Activated CD4-positive, CD25-positive, alpha-beta regulatory T cell treated with anti-CD3 and anti-CD28 coated beads, Interleukin-2, amount 50 U/mL, for 24 hours (primary cell): ENCODE measurements at places on chromosomes 5 and 9.

GRCh38 chr5:95832664-95833063 lies 10.1 kb upstream of the GLRX start:
- ATAC-seq = no peak

DNA sequence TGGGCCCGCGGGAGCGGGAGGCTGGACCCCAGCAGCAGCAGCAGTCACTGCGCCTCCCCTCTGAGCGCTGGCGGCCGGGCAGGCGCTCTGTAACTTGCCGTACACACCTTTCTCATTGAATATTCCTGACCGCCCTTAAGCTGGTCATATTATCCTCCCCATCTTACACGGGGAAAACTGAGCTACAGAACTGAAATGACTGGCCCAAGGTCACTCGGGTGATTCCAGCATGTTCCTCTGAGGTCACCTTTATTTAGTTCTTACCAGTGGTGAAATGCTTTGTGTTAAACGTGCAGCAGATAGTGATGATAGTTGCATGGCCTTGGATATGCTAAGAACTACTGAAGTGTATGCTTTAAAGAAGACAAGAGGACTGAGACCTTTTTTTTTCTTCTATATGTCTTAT lies 607 bp downstream of the UQCRQ start:
- ATAC-seq = peak; percentile 15

GRCh38 chr9:292915-293314 lies 78.2 kb downstream of the DOCK8 start:
- no peak for ATAC-seq

DNA sequence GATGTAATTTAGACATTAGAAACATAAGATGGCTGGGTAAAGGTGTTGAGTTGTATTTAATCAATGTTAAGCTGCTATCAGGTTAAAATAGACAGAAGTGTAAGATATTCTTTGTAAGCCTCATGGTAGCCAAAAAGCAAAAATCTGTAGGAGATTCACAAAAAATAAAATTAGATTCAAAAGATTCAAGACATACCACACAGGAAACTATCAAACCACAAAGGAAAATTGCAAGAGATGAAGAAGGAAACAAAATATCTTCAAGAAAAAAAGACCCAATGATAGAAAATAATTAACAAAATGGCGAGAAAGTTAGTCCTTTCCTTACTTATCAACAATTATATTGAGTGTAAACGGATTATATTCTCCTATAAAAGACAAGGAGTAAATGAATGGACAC lies 15.3 kb downstream of the XRCC4 start:
- ATAC-seq = no peak

GRCh38 chr5:117497601-117498000 lies 923.0 kb upstream of the SEMA6A start:
- ATAC-seq = no peak

DNA sequence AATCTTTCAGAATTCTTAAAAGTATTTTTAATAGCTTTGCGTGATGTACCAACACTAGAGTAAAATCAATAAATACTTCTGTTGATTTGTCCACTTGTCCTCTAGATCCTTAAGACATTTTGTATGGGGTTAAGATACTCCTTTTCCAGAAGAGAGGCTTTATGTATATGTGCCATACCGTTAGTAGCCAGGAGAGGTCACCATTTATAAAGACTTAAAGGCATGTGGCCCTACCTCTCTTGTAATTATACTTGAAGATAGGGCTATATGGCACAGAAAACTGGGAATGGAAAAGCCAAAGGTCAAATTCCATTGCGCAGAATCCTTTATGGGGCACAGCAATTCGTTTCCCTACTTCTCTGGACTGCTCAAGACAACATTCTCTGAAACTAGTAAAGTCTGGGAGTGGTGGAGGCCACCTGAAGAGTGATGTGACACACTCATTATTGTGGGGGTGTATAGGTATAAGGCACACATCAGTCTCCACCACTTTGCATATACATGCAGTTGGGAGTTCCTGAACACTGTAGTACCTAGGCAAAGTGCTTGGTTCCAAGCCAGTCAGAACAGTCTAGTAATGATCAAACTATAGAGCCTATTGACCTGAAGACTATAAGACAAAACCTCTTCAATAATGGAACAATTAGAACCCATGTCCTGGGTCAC lies 140.1 kb upstream of the FBXL17 start:
- ATAC-seq = peak; percentile 51

DNA sequence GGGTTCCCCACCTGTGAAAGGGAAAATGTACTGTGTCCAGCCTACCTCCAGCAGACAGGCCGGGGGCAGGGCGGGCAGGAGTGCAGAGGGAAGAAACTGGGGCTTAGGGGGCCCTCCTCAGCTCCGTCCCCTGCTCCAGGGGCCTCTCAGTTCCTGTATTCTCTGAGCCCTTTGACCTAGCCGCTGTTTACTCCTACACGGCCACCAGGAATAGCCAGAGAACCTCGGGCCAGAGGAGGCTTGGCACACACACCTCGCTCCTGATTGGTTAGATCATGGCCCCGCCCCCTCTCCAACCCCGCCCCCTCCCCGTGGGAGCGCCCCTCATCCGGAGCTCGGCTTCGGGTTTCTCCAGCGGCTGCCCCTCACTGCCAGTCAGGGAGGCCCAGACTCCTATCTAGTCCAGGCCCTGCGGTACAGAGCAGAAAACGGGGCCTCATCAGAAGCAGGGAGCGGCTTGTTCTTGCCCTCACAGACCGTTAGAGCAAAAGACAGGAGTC lies 2.2 kb downstream of the ST6GALNAC6 start:
- no peak for ATAC-seq

DNA sequence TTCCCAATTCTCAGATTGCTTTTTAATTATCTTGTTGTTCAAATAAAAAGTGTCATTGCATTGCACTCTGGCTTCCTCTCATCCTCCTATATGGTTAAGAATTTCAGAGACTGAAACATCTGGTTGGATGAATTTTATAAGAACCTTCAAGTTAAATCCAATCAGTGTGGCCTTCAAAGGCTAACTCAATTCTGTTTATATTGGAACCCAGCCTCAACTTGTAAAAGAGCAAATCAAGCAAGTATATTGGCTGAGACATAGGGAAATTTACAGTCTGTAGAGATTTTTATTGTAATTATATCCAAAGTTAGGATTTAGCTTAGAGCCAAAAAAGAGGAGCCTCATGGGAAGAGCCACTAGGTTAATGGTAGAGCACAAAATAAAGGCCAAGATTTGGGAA lies 159.9 kb upstream of the FER start:
- no peak for ATAC-seq
